ENCODE measurements at places on chromosomes 7 and 10.

- DNase-seq, result no peak
Measured at GRCh38 chr10:125086691-125087090, 73.7 kb downstream of the CTBP2 start.

DNA sequence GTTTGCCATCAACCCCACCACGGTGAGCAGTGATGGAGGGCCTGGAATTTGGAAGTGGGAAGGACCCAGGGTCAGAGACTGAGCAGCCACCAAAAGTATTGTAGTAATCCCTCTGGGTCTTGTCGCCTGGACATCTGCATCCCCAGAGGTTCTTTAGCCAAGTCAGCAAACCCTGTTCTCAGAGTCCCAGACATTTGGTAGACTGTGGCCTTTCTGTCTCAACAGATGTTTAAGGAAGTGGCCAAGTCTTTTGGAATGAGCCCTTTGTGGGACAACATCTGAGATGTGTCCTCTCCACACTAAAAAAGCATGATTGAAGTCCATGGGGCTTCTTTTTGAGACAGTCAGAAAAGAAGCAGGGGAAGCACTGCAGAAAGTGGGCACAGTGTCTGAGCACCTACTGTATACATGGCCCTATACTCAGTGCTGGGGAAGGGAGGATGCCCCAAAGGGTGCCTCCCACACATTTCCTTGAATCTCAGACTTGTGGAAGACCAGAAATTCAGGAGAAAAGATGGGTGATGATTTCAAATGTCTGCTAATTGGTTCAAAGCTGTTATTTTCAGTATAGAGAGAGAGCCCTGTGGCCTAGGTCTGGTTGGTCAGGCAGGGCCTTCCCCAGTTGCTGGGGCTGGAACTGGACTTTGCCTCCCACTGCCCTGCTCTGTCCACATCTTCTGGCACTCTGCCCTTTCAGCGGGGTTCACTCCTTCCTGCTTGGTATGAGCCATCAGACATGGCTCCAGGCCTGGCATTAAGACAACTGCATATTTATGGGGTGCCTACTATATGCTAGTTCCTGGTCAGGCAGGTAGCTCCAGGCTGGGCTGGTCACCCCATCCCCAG is 26.5 kb upstream of the VSIR start:
- no peak for DNase-seq

- no peak for DNase-seq
Measured at GRCh38 chr7:40937879-40938278, 765.0 kb downstream of the INHBA start.

- DNase-seq, result no peak
Measured at GRCh38 chr7:117325836-117326235, 3.0 kb upstream of the WNT2 start.

GRCh38 chr10:104472957-104473745 is 119.5 kb downstream of the CFAP58 start:
- DNase-seq, result no peak

DNA sequence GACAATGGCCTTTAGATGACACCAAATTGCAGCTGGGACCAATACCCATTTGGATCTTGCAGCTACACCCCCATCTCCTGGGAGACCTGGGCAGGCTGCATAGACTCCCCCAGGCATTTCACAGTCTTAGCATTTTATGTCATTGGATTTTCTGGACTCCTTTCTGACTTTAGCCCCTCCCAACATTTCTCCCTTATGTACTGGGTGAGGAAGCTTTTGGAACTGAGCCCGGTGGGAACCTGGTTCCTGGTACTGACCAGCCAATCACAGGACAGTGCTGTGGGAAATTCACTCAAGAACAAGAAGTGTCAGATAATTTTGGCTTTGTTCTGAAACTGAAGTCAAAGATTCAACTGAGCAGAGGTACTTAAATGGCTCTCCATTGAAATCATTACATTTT is 177.7 kb downstream of the ACTR3B start:
- no peak for DNase-seq

GRCh38 chr7:27132978-27133377 is 2.4 kb upstream of the HOXA4 start:
- DNase-seq, result no peak

- DNase-seq, result no peak
Measured at GRCh38 chr7:35757574-35757973, 43.3 kb upstream of the SEPTIN7 start.
